GM13976 (cell line): ENCODE measurements at places on chromosomes 13 and 19.
A peak's percentile ranks its signal among the peaks of the same experiment; 100 is the strongest.

DNA sequence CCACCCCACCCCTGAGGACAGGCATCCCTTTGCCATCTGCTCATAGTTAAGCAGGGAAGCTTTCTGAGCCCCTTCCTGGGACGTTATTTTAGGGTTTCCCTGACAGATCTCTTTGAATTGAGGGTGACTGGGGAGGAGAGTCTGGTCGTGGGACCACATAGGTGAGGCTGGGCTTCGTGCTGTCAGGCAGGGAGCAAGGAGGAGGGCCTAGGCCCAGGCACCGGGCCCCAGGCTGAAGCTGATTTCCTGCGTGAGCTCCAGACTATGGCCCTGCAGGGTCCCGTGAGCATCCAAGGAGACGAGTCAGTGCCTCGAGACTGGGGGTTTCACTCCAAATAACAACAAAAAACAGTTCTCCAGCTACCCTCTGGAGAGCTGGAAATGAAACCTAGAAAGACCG lies 60.4 kb downstream of the MYO9B start:
- no peak for DNase-seq

GRCh38 chr19:28009696-28010095 lies 1203.3 kb downstream of the UQCRFS1 start:
- no peak for DNase-seq

- DNase-seq = peak; percentile 100
Measured at GRCh38 chr19:1811942-1812425, at the start of gene ATP8B3. TSS of gene ATP8B3 (minus strand) at chr19:1812276. CDS start at chr19:1811736, 540 bp downstream.

GRCh38 chr13:60009300-60010253 lies 154.2 kb downstream of the DIAPH3 start:
- DNase-seq = no peak

GRCh38 chr13:22482496-22483000 lies 698.2 kb upstream of the SGCG start:
- DNase-seq = no peak

- DNase-seq = no peak
Measured at GRCh38 chr13:79287939-79288795, 117.9 kb downstream of the RBM26 start.
